ENCODE measurements at places on chromosomes 5 and 9. TPM values are rescaled to one million over a fixed set of nuclear protein-coding genes. Genes with fewer than 3 reads are reported as not detected.

DNA sequence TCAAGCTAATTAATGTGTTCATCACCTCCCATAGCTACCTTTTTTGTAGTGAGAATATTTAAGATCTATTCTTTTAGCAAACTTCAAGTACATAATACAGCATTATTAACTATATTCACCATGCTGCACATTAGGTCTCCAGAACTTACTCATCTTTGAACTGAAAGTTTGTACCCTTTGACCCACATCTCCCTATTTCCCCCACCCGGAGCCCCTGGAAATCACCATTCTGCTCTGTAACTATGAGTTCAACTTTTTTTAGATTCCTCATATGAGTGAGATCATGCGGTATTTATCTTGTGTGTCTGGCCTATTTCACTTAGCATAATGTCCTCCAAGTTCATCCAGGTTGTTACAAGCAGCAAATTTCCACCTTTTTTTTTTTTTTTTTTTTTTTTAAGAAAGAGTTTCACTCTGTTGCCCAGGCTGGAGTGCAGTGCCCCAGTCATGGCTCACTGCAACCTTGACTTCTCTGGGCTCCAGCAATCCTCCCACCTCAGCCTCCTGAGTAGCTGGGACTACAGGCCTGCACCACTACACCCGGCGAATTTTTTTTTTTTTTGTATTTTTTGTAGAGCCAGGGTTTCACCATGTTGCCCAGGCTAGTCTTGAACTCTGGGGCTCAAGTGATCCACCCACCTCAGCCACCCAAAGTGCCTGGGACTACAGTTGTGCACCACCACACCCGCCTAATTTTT, 100.4 kb upstream of the SAP30L start:
- no peak overlapping the region for H3K27ac ChIP-seq
- no peak overlapping the region for H3K4me3 ChIP-seq
- DNase-seq, result no peak
- H3K27me3 ChIP-seq, result no peaks in the 10 kb centered on the region
- no peaks in the 10 kb centered on the region for H3K36me3 ChIP-seq

DNA sequence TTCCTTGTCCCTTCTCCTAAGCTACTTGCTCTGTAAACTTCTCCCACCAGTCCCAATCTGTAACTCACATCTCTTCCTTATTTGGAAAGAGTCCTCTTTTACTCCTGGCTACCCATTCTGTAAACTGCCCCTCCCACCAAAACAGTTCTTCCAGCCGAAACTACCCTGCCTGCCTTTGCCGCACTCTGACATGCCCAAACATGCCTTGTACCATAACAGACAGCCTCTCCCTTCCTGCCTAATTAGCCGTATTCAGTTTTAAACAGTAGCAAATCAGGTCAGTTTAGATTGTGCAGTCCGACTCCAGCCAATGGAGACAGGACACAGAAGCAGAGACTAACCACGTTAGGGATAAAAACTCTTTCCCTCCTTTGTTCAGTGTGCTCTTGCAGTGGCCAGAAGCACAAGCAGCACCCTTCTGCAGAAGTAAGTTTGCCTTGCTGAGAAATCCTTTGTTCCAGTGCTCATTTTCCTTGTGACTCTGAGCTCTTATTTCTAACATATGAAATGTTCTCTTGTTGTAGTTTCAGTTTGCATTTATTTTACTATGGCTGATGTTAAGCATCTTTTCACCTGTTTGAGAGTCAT, 5.4 kb upstream of the GLT6D1 start:
- no peaks in the 10 kb centered on the region for H3K36me3 ChIP-seq
- H3K27ac ChIP-seq, result no peak overlapping the region

Gene UBE2QL1
- total RNA-seq, result 18.6 TPM

DNA sequence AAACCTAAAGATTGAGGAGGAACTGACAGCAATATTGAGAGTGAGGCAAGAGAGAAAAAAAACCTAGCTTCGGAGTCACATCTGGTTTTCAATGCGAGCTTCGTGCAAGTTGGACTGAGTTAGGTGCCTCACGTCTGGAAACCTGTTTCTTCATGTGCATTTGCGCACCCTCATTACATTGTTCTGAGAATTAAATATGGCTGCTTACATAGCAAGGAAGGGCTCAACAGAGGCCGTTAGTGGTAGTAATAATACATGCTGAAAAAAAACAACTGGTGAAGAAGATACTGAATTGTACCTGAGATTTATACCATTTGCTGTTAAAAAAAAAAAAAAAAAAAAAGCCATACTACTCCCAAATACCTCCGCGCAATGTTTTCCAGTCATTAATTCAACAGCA, 18.6 kb downstream of the DNAJA1 start:
- H3K4me1 ChIP-seq, result peaks cover 45% of the 10 kb centered on the region
- peak overlapping the region; percentile 63 for H3K4me3 ChIP-seq
- H3K27ac ChIP-seq, result peak overlapping the region; percentile 94

Gene ZDHHC11
- total RNA-seq, result 34.7 TPM

Gene SLC45A2
- not detected for total RNA-seq

Gene MEIKIN
- total RNA-seq, result not detected

GRCh38 chr9:134919303-134919702, 1.6 kb upstream of the FCN1 start:
- no peak overlapping the region for H3K27ac ChIP-seq
- no peaks in the 10 kb centered on the region for H3K4me1 ChIP-seq
- DNase-seq, result no peak
- peaks cover 35% of the 10 kb centered on the region for H3K27me3 ChIP-seq
- no peak overlapping the region for H3K4me3 ChIP-seq

GRCh38 chr5:65766175-65766574, 44.2 kb downstream of the NLN start:
- H3K4me1 ChIP-seq, result peaks cover 3% of the 10 kb centered on the region
- H3K27ac ChIP-seq, result no peak overlapping the region
- no peaks in the 10 kb centered on the region for H3K27me3 ChIP-seq
- H3K36me3 ChIP-seq, result no peaks in the 10 kb centered on the region
- DNase-seq, result no peak

GRCh38 chr5:115460472-115460871, 84.1 kb downstream of the FEM1C start:
- H3K36me3 ChIP-seq, result no peaks in the 10 kb centered on the region
- peak overlapping the region; percentile 58 for H3K27ac ChIP-seq
- DNase-seq, result peak; percentile 78
- no peak overlapping the region for H3K4me3 ChIP-seq
- peaks cover 37% of the 10 kb centered on the region for H3K4me1 ChIP-seq

- no peaks in the 10 kb centered on the region for H3K27me3 ChIP-seq
- no peak for DNase-seq
- no peak overlapping the region for H3K4me3 ChIP-seq
- no peak overlapping the region for H3K27ac ChIP-seq
- no peaks in the 10 kb centered on the region for H3K36me3 ChIP-seq
- H3K4me1 ChIP-seq, result no peaks in the 10 kb centered on the region
Measured at GRCh38 chr5:95086927-95087815, 197.7 kb downstream of the MCTP1 start.

DNA sequence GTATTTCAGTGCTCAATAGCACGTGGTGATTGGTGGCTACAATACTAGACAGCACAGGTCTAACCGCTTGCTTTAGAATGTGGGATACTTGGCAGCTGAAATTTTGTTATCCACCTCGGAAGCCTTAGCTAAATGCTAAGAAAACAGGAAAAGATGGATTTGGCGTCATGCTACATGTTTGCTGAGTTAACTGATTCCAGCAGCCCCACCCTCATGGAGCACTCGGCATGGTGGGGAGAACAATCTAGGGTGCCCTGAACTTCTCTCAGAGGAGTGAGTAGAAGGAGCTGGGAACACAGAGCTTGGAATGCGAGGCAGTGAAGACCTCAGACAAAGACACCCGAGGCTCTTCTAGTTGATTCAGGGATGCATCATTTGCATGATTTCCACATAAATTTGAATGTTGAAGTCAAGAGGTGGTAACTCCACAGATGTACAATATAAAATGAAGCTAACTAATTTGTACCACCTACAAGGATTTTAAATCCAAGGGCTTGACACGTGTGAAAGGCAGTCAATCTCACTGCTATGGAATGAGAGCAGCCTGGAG, 145.1 kb upstream of the FSTL4 start:
- no peaks in the 10 kb centered on the region for H3K36me3 ChIP-seq
- DNase-seq, result no peak
- peaks cover 42% of the 10 kb centered on the region for H3K27me3 ChIP-seq
- no peaks in the 10 kb centered on the region for H3K4me1 ChIP-seq

DNA sequence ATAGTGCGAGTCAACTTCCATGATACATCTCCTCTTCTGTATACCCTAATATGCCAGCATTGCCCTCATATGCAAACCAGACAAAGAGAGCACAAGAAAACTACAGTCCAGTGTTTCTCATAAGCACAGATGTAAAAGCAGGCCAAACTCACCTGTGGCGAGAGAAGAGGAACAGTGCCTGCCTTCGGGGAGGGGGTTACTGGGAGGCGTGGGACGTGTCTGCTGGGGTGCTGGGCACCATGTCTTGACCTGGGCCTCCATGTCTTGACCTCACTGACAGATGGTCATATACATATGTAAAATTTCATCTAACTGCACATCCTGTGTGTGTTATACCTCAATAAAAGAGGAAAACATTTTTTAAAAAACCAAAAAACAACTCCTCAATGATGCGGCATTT, 159.3 kb upstream of the PPP1R26 start:
- H3K27me3 ChIP-seq, result no peaks in the 10 kb centered on the region
- no peak for DNase-seq
- no peak overlapping the region for H3K4me3 ChIP-seq
- no peak overlapping the region for H3K27ac ChIP-seq
- no peaks in the 10 kb centered on the region for H3K36me3 ChIP-seq
- H3K4me1 ChIP-seq, result no peaks in the 10 kb centered on the region
